ENCODE measurements at places on chromosomes 5 and 9.

GRCh38 chr9:110847671-110848070 is 179.1 kb downstream of the MUSK start:
- no peak for DNase-seq

DNA sequence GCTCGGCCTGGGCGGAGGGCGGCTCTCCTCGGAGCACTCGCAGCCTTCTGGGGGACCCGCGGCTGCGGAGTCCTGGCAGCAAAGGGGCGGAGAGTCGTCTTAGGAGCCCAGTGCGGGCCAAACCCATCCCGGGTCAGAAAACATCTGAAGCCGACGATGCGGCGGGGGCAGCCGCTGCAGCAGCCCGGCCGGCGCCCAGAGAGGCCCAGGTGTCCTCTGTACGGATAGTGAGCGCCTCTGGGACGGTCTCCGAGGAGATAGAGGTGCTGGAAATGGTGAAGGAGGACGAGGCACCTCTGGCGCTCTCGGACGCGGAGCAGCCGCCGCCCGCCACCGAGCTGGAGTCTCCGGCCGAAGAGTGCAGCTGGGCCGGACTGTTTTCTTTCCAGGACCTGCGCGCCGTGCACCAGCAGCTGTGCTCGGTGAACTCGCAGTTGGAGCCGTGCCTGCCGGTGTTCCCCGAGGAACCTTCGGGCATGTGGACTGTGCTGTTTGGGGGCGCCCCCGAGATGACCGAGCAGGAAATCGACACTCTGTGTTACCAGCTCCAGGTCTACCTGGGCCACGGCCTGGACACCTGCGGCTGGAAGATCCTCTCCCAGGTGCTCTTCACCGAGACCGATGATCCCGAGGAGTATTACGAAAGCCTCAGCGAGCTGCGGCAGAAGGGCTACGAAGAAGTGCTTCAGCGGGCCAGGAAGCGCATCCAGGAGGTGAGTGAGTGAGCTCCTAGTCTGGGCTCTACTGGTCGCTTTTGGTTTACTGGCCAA is 1.2 kb downstream of the JMY start:
- no peak for DNase-seq

- no peak for DNase-seq
Observed at GRCh38 chr9:118711843-118712242, 657.4 kb downstream of the BRINP1 start.

DNA sequence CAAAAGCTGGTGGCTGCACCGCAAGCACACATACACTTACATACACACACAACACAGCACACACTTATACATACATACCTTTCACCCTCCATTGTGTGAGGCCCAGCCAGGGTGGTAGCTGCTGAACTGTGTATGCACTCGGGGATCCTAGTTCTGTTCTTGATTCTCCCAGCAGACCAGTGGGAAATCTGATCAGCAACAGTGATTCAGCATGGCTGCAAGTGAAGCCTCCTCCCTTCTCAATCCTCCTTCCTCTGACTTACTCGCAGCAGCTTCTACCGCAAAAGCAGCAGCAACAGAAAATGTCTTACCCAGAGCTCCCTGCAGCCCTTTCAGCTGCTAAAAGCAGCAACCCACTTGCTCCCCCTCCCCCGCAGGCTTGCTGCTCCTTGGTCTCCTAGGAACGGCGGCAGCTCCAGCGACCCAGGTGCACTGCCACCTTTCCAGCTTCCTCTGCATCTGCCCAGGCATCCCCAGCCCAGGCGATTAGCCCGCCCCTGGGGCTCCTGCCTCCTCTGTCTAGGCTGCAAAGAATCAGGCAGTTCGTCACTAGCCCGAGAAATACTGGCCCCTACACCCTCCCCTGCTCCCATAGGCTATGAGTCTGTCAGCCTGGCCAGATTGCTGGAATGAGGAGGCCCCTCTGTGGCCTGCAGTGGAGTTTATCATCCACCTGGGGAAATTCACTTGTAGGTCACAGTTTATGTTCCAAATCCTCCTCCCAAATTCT is at the start of gene KLHL3:
KLHL3 (minus strand) TSS at position 535 of the 730 bp plus-strand sequence; CDS start at position 92, 443 bp downstream.
- DNase-seq = no peak

DNA sequence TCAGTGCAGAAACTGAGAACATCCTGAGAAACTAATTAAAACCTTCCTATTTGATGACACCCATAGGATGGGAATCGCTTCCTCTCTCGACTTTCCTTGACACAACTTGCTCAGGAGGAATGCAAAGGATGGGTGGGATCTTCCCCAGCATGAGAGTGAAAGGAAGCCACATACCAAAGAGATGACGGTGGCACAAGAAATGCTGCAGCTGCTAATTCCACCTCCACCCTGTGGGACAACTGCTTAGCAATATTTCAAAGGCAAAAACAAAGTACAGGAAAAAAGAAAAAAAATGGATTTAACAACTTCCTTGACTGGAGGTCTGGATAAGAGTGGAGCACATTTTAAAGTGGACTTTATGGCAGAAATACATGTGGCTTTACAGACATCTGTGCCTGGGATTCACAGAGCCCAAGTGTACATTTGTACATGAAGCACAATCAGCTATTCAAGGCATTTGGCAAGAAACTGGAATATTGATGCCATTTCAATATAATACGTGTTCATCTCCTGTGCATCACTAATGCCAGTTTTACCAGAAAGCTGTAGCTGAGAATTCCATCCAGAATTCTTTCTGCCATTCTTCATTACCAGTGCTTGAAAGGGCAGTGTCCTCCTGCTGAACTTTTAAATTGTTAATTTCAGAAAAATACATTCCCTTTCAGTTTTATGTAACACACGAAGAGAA is 359.2 kb upstream of the ACTBL2 start:
- DNase-seq = peak; percentile 98

DNA sequence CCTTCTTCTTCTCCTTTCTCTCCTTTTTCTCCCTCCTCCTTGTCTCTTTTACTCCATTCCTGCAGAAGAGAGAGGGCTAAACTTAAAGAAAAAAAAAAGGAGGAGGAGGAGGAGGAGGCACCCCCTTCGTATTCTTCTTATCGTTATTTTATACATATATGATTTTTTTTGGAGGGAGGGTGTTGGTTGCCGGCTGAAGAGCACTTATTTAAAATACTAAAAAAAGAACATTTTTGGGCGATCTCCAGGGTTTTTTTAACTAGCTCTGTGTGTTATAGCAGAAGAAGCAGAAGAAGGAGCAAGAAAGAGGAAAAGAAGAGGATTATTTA is 381 bp downstream of the NR2F1 start:
- no peak for DNase-seq

GRCh38 chr5:80834710-80835109 is 125.5 kb upstream of the RASGRF2 start:
- no peak for DNase-seq

- DNase-seq = peak; percentile 32
Observed at GRCh38 chr5:77426670-77427069, 65.4 kb downstream of the WDR41 start.

DNA sequence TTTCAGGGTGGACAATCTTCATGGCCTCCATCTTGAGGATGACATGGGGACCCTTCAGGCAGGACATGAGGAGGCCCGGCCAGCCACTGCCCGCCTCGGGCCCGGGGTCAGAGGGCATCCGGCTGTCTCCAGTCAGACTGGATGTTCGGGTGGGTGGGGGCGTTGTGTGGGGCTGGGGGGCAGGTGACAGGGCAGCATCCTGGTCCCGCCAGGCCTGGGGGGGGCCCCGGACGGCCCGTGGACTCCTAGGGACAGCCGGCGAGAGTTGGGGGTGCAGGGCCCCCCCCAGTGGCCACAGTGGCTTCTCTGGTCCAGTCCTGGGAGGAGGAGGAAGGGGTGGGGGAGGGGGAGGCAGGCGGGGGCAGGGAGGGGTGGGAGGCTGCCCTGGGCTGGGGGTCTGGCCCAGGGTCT is 940 bp downstream of the RNF208 start:
- DNase-seq = no peak

GRCh38 chr5:138032028-138032571 is 779 bp downstream of the FAM13B start:
- DNase-seq = no peak

All from non-pigmented ciliary epithelial cell (primary cell).